ENCODE measurements at places on chromosomes 1 and 21. TPM values are rescaled to one million over a fixed set of nuclear protein-coding genes. Genes with fewer than 3 reads are reported as not detected.

SPRR1B gene
- not detected for polyA plus RNA-seq

VANGL1 gene
- polyA plus RNA-seq: 8.4 TPM

SIM2 gene
- 0.06 TPM for polyA plus RNA-seq

CRNN gene
- not detected for polyA plus RNA-seq

AVPR1B gene
- polyA plus RNA-seq: not detected

RHD gene
- not detected for polyA plus RNA-seq

DNASE2B gene
- polyA plus RNA-seq: not detected

SLC35E2B gene
- 34.5 TPM for polyA plus RNA-seq

IGSF21 gene
- 8.2 TPM for polyA plus RNA-seq

TSEN15 gene
- polyA plus RNA-seq: 22.7 TPM

KIRREL1 gene
- 37.1 TPM for polyA plus RNA-seq

NAV1 gene
- 19.0 TPM for polyA plus RNA-seq

DCST1 gene
- polyA plus RNA-seq: not detected

CD101 gene
- polyA plus RNA-seq: 1.3 TPM

SLC19A2 gene
- polyA plus RNA-seq: 23.6 TPM

GPR153 gene
- polyA plus RNA-seq: 12.9 TPM

TNFRSF14 gene
- polyA plus RNA-seq: 75.5 TPM

KCNJ9 gene
- 0.04 TPM for polyA plus RNA-seq

BNIPL gene
- polyA plus RNA-seq: 1.9 TPM

BACE2 gene
- 51.1 TPM for polyA plus RNA-seq

S100A2 gene
- polyA plus RNA-seq: 91.2 TPM

NEGR1 gene
- polyA plus RNA-seq: 38.2 TPM

IL10 gene
- 2.2 TPM for polyA plus RNA-seq

ERICH3 gene
- 0.11 TPM for polyA plus RNA-seq

AKR1A1 gene
- polyA plus RNA-seq: 101 TPM
